ENCODE measurements at places on chromosomes 3 and 15.

- no peak for DNase-seq
These were observed 54.9 kb downstream of the IGF1R start for GRCh38 chr15:98703126-98703685.

DNA sequence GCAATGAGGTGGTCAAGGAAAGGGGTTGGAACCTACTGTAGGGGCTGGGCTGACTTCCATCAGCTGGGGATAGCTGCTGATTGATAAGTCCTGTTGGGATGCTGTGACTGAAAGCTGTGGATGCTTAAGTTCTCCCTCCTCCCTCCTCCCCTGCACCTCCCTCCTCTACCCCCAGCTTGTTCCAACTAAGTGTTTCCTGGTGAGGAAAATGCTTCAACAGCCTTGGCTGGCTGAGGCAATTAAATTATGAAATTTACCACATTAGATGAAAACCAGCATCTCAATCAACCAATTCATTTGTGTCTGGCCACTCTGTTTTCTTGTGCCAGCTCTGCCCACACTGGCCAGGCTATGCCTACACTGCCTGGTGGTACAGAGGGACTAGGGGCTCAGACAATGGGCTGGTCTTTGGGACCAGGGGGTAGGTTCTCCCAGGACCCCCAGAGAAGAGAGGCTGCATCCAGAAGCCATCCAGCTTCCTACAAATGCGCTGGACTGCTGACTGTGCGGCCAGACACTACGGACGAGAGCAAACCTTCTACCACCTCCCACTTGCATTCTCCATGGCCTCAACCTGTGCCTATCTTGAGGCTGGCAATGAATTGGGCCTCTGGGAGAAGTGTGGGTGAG is 2.5 kb downstream of the KLHL25 start:
- no peak for DNase-seq

DNA sequence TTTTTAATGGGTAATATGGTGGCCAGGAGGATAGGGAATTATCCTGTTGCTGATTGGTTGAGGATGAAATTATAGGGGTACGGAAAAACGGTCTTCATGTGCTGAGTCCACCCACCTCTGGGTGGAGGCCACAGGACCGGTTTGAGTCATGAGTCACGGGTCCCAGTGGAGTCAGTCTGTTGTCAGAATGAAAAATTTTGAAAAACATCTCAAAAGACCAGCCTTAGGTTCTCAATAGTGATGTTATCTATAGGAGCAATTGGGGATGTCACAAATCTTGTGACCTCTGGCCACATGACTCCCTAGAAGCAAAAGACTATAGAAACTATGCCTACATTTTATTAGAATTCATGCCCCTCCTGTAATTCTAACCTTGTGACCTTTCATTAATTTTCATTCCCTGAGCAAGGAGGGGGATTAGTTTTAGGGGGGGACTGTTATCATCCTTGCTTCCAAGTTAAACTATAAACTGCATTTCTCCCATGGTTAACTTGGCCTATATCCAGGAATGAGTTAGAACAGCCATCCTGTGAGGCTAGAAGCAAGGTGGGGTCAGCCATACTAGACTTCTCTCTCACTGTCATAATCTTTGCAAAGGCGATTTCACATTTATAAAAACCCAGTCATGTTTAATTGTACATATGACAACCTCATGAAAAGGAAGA is 101.2 kb downstream of the TCF12 start:
- DNase-seq = no peak

GRCh38 chr3:88816445-88816844 is 291.0 kb upstream of the EPHA3 start:
- no peak for DNase-seq

DNA sequence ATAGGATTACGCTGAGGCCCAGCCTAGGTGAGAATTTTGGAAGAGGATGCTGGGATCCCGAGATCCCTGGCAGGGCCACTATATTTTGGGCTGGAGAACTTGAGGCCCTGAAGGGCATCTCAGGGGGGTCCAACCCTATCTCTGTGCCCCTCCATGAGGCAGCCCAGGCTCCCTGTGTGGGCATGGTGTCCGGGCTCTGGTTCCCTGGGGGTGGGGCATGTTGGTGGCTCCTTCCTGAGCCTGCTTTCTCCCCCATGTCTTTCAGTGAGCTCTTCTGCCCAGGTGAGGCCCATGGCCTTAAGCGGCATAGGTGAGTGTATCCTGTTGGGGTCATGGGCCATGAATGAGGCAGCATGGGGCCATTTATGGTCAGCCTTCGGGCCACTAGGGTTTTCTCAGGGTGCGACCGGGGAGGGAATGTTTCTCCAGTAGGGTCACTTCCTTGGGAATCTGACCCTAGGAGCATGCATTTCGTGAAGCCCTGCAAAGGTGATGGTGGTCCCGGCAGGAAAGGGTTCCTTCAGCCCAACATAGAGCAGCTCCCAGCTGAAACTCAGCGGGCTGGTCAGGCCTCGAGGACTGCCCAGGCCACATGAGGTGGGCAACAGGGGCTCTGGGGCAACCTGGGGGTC is 191.3 kb downstream of the UBE3A start:
- DNase-seq = no peak

- no peak for DNase-seq
These were observed 85.2 kb upstream of the POMGNT2 start for GRCh38 chr3:43191116-43191515.

GRCh38 chr3:3015185-3016089 is 94.7 kb downstream of the IL5RA start:
- DNase-seq = no peak

GRCh38 chr3:101938262-101938847 is 89.0 kb downstream of the NFKBIZ start:
- no peak for DNase-seq

DNA sequence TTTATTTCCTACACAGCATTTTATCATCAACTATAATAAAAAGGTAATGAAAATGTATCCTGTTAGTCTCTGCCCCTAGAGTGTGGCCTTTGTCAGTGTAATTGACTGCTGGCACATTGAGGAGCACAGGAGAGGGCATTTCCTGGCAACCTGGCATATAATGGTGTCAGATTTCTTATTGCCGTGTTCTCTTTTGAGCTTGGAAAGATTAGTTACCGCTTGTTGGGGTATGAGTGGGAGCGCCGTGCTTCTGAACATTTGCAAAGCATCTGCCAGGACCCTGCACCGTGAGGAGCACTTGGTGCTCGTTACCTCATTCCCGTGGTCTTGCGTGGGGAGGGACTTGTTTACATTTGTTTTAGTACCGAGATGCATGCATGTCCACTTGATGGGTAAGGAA is 124.4 kb downstream of the PTPRG start:
- no peak for DNase-seq

DNA sequence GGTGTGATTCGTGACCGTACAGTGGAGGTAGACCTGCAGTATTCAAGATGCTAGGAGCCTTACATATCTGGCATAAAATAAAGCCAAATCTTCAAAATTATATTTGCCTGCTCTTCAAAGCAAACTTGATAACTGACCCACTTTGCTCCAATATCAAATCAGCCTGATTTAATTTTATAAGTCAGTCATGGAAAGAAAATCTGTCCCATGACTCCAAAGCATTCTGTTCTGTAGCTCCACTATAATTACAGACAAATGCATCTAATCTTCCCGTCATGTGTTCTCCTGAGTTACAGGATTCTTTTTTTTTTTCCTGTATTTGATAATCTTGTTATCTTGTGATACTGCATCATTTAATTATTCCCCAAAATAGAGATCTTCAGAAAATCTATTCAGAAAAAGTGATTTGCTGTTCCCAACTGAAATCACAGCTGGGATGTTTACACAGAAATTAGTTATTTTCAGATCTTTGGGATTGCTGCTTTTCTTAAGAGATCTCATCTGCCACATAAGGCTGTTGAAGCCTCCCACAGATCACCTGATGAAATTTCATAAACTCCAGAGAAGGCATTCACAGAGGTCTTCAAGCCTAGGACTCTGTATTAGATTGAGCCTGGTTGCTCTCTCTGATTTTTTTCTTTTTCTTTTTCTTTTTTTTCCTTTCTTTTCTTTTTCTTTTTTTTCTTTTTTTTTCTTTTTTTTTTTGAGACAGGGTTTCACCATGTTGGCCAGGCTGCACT is 27.2 kb downstream of the TIMP4 start:
- no peak for DNase-seq

- no peak for DNase-seq
These were observed 59.3 kb upstream of the OSTN start for GRCh38 chr3:191139736-191140135.

- DNase-seq = no peak
These were observed 174.2 kb downstream of the CACNA2D3 start for GRCh38 chr3:54296531-54296930.

- DNase-seq = no peak
These were observed 202.8 kb downstream of the RSRC1 start for GRCh38 chr3:158312560-158313141.

DNA sequence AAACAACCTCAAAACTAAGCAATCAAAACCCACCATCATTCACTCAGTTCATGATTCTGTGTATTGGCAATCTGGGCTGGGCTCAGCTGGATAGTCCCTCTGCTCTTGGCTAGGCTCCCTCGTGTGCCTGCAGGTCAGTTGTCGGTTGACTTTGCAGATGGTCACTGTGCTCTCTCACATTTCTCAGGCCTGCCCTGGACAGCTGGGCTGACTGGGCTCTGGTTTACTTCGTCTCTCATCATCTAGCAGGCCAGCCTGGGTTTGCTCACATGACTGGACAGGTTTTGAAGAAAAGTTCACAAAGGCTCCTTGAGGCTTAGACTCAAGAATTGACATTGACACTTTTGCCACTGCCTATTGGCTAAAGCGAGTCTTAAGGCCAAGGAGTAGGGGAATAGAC is 105.0 kb upstream of the CTNNB1 start:
- no peak for DNase-seq

Data from C1 segment of cervical spinal cord (tissue), 14 donors.